A549 treated with Mapracorat at 1 μM for 4 hours (cell line): ENCODE measurements at places on chromosomes 2 and 18. TPM values are rescaled to one million over a fixed set of nuclear protein-coding genes. Genes with fewer than 3 reads are reported as not detected.

Gene RFTN2
- 0.02 TPM in 1 of 5 replicates, not detected in the others for total RNA-seq

Gene CCDC68
- total RNA-seq: 3.3 to 6.5 TPM (median 5.6 TPM) in 5 replicates

Gene KCNJ3
- not detected in 5 replicates for total RNA-seq

Gene SERPINB11
- total RNA-seq: 0.20 TPM in 1 of 5 replicates, not detected in the others

Gene MARCHF7
- 44.7 to 65.2 TPM (median 55.9 TPM) in 5 replicates for total RNA-seq
